Placental pericyte (primary cell): ENCODE measurements at places on chromosomes 2 and 18. TPM values are rescaled to one million over a fixed set of nuclear protein-coding genes. Genes with fewer than 3 reads are reported as not detected.

Gene ALK
- total RNA-seq = 0.29 TPM in 1 of 2 replicates, not detected in the other

Gene DYNC1I2
- total RNA-seq = 93.0 and 124 TPM in 2 replicates

Gene RGPD4
- under 0.01 TPM in 1 of 2 replicates, not detected in the other for total RNA-seq

Gene ESCO1
- total RNA-seq = 12.9 and 14.2 TPM in 2 replicates

Gene SLC9A4
- total RNA-seq = not detected in 2 replicates

Gene FARP2
- total RNA-seq = 24.5 and 41.7 TPM in 2 replicates
